ENCODE measurements at places on chromosomes 12 and 14. TPM values are rescaled to one million over a fixed set of nuclear protein-coding genes. Genes with fewer than 3 reads are reported as not detected.

The RND1 gene
- 5.6 TPM for total RNA-seq

The PYGL gene
- 98.6 TPM for total RNA-seq

The PRR13 gene
- total RNA-seq: 12.1 TPM

The NRL gene
- 1.2 TPM for total RNA-seq

The PLBD1 gene
- 0.38 TPM for total RNA-seq

The ANKRD33 gene
- total RNA-seq: not detected

The FAM181A gene
- total RNA-seq: not detected

The RNASE12 gene
- total RNA-seq: not detected

The LRIG3 gene
- 8.3 TPM for total RNA-seq
